ENCODE measurements at places on chromosomes 7 and 10.

DNA sequence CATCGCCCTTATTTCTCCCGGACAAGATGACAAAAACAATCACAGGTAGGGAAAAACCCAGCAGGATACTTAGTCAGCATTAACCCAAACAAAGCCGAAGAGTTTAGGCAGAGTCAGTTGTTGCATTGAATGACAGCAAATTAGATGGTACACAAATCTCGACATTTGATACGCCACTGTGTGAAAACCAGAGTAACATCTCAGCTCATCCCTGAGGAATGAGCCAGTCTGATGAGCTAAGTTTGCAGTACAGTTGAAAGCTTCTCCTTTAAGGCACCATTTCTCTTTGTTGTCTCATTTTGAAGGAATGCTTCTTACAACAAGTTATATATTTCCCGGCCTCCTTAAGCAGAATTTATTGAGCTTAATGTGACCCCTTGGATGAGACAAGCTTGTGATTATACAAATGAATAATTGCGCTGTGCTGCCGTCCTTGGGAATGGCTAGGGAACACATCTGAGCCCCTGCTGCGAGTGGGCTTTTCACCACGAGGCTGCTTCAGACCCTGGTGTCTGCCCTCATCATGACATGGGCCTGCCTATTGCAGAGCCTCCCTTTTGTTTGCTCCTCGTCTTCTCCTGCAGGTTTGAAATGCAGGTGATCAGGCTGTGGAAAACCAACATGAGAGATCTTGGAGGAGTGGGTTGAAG lies 137.3 kb downstream of the CELF2 start:
- no peak for DNase-seq

GRCh38 chr10:8245131-8245813 lies 190.8 kb downstream of the GATA3 start:
- no peak for DNase-seq

DNA sequence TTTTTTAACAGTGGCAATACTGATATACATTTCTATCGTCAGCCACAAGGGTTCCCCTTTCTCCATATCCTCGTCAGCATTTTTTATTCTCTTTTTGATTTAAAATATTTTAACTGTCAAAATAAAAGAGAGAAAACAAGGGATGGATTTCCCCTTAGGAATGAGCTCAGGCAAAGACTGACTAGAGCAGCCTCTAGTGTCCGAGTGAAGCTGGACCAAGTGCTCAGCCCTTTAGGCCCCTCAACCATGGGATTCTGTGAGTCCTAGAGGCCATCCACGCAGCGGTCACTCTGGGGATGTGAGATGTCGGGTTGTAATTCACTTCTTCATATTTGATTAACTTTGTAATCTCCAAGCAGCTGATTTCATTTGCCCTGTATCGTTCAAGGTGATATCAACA lies 137.4 kb upstream of the RNF32 start:
- no peak for DNase-seq

DNA sequence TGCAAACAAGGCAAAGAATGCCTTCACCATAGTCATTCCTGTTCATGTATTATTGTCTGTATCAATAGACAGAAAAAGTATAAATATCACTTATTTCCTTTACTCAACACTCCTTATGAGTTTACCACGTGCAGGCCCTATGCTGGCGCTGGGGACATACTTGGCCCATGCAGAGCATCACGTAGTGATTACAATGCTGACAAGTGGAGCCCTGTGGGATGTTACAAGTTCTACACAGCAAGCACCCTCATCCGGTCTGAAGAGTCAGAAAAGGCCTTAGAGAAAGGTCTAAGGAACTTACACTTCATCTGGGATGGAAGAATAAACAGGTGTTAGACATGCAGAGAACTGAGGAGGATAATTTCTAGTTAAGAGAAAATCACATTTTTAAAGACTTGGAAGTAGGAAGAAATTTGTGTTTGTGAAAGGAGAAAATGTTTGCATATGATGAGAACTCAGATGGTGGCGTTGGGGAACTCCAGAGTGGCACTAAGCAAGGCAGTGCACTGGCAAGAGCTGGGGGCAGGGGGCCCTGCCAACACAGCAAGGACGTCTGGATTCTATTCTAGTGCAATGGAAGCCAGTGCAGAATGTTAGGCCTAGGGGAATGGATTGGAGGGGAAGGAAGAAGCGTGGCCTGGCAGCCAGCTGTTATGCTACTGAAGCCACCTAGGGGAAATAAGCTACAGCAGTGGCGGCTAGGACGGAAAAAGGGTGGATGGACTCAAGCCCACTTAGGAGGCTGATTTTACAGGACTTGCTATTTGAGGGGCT lies 116.2 kb downstream of the ELMO1 start:
- DNase-seq = no peak

DNA sequence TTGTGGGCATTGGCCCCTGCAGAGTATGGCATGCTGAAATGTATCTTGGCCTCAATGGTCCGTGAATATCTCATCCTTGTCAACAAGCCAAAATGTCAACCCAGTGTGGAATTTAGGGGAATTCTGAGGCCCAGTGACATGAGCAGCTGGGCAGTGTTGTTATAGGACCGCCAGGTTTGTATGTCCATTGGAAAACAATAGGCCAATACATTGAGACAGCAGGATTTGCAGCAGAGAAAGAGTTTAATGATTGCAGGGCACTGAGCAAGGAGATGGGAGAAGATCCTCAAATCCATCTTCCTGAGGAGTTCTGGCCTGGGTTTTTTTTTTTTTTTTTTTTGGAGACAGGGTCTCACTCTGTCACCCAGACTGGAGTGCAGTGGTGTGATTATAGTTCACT lies 95.7 kb upstream of the BAIAP2L1 start:
- DNase-seq = no peak

DNA sequence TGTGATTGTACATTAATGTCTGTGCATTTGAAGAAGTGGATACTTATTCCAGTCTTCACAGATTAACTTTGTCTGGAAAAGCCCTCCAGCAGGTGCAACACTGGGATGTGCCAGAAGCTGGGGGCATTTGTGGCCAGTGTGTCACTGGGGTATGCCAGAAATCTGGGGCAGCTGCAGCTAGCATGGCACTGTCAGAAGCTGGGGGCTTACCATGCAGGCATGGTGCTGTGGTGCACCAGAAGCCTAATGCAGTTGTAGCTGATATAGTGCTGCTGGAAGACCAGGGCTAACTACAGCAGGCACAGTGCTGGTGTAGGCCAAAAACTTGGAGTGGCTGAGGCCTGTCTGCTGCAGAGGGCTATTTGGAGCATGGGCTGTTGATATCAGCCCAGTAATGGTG lies 270.1 kb downstream of the STK31 start:
- no peak for DNase-seq

DNA sequence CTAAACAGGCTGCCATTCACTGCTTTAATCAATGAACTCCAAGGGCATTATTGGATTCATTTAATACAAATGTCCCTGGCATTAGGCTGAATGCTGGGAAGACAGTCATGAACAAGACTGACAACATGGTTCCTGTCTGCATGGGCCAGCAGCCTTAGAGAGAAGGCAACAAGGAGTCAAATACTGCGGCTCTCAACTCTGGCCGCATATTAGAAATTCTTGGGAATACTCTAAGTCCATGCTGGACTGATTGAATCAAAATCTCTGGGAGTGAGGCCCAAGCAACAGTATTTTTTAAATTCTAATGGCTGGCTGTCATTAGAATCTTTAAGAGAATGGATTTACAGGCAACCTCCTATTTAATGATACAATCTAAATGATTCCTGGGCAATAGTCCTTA lies 34.1 kb downstream of the FGFBP3 start:
- no peak for DNase-seq

Data from 8988T (cell line).